ENCODE measurements at places on chromosomes 1 and 21.

GRCh38 chr1:153025797-153026196, 5.2 kb upstream of the SPRR1B start:
- DNase-seq = no peak

DNA sequence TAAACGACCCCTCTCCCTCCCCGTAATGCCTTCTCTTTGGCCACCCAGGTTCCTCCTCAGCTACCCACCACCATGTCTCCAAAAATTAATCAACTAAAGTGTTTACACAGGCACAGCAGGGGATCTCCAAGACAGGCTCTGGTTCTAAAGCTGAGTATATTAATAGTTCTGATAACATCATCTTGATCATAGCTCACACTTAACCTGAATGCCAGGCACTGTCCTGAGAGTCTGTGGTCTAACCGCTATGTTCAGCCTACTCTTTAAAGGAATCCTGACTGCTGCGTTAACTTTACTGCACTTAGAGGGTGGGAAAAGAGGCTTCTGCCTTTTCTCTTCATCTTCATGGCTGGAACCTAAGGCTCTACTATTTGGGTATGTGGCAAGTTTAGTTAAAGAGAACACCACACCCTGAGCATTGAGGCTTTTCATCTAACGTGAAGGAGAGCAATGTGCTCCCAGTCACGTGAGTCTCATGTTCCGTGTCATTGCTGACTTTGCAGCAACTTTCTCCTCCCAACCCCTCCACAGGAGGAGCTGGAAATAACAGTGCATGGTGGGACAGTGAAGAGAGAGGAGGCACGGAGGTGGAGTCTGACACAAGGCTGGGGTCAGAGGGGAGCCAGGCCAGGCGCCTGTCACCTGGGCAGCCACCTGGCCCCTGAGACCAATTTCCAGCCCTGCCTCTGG, 86.4 kb downstream of the FAM78B start:
- DNase-seq = no peak

GRCh38 chr1:31897526-31898100, 40.6 kb downstream of the PTP4A2 start:
- DNase-seq = no peak

DNA sequence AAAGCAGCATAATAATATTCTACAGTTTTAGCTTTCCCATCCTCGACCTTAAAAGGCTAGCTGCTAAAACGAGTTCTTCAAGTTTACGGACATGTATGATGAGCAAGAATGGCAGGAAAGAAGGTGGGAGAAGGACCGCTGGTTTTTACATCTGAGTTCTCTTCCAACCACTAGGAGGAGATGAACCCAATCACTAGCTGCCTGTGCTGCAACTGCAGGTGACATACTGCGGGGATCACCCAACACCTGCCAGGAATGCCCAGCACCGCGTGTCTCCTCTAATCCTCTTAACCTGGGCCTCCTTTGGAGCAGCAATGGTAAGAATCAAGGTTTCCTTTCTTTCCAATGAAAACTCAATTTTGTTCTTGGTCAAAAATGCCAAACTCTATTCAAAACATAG, 23.5 kb downstream of the TOR3A start:
- peak; percentile 39 for DNase-seq

DNA sequence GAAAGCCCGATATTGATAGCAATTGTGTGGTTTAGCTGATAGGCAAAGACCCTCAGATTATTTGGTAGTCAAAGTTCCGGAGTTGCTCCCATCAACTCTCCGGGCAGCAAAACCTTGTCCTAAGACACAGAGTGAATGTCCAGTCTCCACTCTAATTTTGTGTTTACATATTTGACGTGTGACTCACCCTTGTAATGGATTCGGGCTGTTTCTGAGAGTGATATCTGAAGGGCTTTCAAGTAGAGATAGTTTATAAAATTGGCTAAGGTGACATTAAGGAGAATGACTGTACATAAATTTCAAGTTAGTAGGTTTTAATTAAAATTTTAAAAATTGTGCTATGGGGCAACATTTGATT, 154.2 kb downstream of the CNIH3 start:
- DNase-seq = no peak

- DNase-seq = no peak
Measured at GRCh38 chr1:78240755-78241154, 195.0 kb downstream of the GIPC2 start.

DNA sequence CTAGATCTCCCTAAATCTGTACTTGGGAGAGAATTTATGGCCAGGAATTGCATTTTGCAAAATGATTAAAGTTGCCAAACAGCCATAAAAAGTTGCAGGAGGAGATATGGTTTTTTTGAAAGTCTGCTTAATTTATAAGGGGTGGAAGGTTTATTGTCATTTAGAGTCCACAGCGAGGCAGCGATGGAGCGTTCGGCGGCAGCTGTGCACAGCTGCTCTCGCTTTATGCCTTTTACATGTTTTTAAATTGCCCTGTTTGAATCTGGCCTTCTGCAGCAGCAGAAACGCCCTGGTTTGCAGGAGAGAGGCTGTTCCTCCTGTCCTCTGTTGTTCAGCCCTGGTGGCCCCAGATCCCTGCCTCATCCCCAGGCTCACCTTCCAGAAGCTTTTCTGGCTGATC, 144.9 kb upstream of the POU3F1 start:
- no peak for DNase-seq

GRCh38 chr1:28067523-28068090, 20.8 kb downstream of the EYA3 start:
- DNase-seq = no peak

DNA sequence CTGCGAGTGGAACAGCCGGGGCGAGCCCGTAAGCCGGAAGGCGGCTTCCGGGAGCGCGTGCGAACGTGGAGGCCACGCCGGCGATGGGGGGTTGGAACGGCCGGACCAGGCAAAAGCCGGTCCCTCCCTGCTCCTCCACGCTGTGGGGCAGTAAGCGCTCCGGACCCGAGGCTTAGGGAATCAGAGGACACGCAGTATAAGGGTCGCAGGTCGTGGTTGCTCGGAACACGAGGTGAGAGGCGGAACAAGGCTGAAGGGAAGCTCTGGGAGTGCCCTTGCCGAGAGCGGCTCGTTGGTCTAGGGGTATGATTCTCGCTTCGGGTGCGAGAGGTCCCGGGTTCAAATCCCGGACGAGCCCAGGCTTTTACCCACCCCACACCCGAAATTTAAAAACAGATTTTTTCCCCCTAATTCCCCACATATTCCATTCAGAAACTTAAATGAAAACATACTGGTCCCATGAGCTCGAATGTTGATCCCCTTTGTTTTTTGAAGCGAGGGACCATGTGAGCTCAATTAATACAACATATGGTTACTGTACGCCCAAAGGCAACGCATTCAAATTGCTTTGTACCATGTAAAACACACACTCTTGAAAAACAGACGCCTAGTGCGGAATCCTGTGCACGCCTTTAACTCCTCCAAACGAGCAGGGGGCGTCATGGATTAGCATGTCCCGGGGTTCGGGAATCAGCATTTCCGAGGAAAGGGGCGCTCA, 7.2 kb upstream of the MPZL1 start:
- DNase-seq = peak; percentile 96

- no peak for DNase-seq
Measured at GRCh38 chr21:31710586-31710985, 21.3 kb downstream of the SCAF4 start.

DNA sequence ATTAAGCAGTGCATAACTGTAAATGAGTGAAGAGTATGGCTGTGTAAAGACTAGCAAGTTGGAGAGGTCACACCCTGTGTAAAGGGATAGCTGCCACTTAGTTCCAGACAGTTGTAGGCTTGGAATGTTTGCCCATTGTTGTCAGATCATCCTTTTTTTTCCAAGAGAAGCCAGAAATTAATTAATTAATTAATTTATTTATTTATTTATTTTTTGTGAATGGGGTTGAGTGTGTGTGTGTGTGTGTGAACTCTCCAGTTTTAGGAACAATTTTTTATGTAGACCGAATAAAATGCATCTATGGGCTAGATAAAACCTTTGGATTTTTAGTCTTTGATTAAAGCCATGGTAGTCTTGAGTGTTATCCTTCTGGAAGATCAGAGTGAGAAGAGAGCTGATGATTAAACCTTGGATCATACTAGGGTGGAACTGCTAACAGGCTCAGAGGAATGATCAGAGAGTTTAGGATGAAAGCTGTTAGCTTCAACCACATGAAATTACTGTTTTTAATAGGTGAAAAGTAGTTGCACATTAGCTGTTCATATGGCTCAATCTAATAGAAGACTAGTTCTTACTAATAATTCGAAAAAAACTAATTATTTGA, 58.4 kb downstream of the OSBPL9 start:
- no peak for DNase-seq

GRCh38 chr21:45558044-45558721, 15.9 kb upstream of the SLC19A1 start:
- no peak for DNase-seq

- DNase-seq = peak; percentile 35
Measured at GRCh38 chr21:44509539-44509938, 30.5 kb downstream of the KRTAP10-1 start.

GRCh38 chr1:114130846-114131525, 22.7 kb downstream of the SYT6 start:
- DNase-seq = no peak

GRCh38 chr1:32071758-32072621, 749 bp upstream of the TMEM39B start:
- DNase-seq = peak; percentile 62

DNA sequence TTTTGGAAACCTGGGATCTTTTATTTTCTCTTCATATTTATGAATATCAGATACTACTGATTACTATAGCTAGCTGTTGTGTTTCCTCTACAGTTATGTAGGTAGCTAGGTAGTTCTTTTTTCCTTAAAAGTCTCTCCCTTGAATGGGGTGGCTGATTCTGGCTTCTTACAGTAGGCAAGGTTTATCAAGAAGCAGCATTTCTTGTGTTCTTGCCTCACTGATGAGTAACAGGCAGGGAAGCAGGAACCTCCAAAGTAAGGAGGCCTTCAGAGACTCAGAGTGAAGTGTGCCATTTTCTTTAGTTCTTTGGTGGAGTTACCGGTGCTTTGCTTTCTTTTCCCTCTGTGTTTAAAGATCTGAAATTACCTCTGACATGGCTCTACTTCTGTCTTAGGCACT, 56.0 kb downstream of the ZMYM4 start:
- no peak for DNase-seq

- DNase-seq = no peak
Measured at GRCh38 chr1:243447844-243448243, 192.0 kb downstream of the SDCCAG8 start.

GRCh38 chr1:31444725-31445448, 31.9 kb downstream of the SERINC2 start:
- no peak for DNase-seq

Measured in NAMALWA (cell line).